ENCODE measurements at places on chromosomes 1 and 21.
A peak's percentile ranks its signal among the peaks of the same experiment; 100 is the strongest.

DNA sequence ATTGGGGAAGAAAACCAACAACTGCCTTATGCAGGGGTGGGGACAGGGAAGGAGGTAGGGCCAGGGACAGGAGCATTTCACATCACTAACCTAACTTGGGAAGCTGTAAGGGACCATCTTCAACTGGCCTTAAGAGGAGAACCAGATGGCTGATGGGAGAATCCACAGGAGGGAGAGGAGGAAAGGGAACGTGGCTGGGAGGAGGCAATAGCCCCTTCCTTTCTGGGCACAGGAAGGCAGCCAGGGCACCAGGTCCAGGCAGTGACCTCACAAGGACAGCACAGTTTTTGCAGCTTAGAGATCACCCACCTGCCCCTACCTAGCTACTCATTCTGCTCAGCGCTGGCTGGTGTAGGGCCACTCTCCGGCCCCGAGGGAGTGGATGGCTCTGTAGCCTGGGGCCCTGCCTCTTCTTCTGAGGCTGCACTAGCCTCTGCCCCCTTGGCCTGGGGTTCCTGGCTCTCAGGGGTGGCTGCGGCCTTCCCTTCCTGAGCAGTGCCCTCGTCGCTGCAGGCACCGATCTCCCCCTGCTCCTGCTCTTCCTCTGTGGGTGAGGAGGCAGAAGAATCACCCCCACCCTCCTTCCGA, 1.7 kb downstream of the MARCKSL1 start:
- no peak for DNase-seq

- DNase-seq = no peak
These were observed 800 bp upstream of the FAM163A start for GRCh38 chr1:179742291-179742690.

GRCh38 chr1:58266242-58266641, 280.3 kb downstream of the OMA1 start:
- no peak for DNase-seq

- no peak for DNase-seq
These were observed 18.8 kb downstream of the ADGRB2 start for GRCh38 chr1:31745096-31745945.

- DNase-seq = no peak
These were observed 3.5 kb upstream of the PHC2 start for GRCh38 chr1:33434363-33434750.

DNA sequence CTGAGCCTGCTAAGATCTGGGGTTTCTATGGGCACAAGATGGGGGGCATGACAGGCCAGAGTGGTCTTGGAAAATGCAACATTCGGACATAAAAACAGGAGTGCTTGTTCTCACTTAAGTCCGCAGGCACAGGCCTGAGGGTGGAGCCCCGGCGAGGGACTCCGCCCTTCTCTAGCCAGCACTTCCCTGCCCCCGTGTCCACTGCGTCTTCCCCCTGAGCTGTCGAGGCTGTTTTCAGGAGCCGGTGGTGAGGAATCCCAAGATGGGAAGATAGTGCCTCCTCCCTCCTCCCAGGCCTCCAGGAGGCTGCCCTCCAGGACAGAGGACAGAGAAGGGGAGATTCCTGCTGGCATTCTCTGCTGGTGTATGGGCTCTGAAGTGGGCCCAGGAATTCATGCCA, 105.2 kb downstream of the TLR5 start:
- DNase-seq = no peak

GRCh38 chr1:37922767-37923550, 23.9 kb downstream of the INPP5B start:
- DNase-seq = no peak

DNA sequence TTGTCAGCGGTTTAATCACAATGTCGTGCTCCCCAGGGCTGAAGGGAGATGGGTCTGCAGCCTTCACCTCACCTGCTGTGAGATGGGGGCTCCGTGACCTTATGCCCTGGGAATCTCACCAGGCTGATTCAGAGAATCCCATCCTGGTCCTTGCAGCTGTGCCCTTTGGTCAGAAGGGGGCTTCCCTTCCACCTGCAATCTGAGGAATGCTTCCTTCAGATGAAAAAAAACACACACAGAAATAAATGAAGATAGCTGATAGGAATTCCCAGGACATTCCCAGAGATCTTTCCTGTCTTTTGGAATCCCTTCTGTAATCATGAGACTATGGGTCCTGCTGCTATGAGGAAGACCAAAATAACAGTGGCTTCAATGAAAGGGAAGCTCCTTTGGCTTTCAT, 127.0 kb upstream of the VAMP3 start:
- no peak for DNase-seq

- peak; percentile 50 for DNase-seq
These were observed 220.0 kb downstream of the SETD4 start for GRCh38 chr21:35840197-35840799.

DNA sequence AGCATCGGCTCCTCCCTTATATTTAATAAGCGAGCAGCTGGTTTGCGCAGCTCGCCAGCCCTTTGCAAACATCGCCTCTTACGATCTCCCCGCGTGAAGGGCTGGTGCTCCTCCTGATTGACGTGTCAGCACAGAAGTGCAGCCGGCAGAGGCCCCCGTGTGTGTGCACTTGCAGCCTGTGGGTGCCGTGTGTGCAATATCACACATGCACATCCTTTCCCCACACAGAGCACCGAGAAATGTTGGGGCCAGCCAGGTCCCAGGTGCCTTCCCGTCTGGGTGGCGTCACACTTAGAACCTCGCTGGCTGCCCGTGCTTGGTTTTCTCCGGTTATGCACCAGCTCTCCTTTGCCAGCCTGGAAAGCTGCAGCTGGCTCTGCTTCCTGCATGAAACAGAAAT, 126.6 kb upstream of the AJAP1 start:
- DNase-seq = no peak

- no peak for DNase-seq
These were observed 9.9 kb upstream of the COG2 start for GRCh38 chr1:230632273-230632873.

DNA sequence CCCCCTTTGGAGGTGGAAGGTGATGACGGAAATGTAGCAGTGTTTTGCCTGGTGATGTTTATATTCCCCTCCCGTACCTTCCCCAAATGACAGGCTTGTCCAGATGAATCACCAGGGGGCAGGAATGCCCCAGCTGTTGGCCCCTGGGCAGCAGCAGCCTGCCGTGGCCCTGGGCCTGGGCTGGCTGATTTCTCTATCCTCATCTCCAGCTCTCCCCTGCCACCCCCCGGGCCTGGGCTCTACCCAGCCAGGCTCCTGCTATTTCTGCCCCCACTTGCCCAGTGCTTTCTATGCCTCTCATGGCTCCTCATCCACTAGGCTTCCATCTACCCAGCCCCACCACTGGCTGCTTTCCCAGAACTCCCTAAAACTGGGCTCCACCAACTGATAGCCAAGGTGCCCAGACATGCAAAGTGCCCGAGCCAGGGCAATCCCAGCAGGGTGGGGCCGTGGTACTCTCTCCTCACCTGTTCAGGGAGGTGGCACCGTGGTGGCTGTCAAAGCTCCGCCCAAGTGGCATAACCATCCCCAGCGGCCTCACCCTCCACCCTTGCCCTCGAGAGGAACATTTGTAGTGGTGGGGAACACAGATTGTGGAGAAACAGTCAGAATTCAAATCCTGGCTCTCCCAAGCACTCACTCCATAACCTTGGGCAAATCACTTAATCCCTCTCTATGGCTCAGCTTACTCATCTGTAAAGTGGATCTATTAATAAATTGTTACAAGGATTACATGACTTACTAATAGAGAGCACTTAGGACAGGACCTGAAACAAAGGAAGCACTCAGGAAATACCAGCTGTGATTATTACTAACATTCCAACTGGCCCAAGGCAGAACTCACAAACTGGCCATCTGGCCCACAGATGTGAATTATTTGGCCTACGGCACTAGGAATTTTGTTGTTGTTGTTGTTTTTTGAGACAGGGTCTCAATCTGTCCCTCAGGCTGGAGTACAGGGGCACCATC, 12.8 kb upstream of the ECE1 start:
- DNase-seq = no peak

- DNase-seq = no peak
These were observed 43.7 kb downstream of the MRPL39 start for GRCh38 chr21:25563361-25564116.

Measured in kidney epithelial cell (primary cell).